NCI-H1105 treated with DMSO at 0.1 percent for 48 hours (cell line): ENCODE measurements at places on chromosomes 6 and 20.

DNA sequence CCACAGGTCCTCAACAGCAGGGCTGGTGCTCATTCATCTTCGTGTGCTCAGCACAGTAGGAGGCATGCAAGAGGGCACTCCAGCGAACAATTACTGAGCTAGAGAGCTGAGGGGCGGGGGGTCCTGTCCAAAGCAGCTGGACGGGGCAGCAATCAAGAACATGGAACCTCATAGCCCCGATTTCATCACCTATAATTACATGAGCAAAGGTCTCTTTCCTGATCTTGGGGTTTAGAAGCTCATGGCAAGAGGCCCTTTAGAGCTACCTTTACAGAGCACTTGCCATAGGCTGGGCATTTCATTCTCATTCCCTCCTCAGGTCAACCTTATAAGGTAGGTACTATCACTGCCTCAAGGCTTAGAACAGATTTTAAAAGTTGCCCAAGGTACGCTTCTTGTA, 10.4 kb downstream of the MOCS1 start:
- DNase-seq, result no peak

DNA sequence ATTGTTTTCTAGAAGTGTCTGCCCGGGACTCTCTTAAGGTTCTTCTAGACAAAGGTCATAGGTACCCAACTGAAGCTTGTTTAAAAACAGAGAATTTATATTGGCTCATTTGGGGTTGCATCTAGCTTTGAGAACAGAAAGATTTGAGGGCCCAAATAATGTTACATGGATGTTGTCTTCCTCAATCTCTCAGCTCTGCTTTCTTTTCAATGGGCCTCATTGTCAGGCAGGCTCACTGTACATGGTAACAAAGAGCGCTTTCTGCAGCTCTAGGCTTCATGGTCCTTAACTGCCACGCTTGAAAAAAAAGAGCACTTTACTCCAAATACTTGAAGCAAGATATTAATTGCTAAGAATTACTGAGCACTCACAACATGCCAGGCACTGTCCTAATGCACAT, 22.2 kb downstream of the NHLRC1 start:
- no peak for DNase-seq

DNA sequence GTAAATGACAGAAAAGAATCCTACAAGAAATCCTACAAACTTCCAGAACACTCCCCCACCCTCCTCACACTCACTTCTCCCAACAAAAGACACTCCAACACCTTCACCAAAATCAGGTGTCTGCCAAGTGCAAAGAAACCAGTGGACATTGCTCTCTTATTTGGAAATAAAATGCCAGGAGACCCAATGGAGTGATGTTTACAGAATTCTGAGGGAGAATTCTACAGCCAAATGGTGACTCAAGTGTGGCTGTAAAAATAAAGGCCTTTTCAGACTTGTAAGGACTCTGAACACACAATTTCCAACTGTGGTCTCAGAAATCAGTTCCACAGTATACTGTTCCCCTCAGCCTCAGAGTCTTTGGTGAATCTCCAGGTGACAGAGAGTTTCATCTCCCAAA, 109.6 kb upstream of the CARMIL1 start:
- DNase-seq, result no peak

DNA sequence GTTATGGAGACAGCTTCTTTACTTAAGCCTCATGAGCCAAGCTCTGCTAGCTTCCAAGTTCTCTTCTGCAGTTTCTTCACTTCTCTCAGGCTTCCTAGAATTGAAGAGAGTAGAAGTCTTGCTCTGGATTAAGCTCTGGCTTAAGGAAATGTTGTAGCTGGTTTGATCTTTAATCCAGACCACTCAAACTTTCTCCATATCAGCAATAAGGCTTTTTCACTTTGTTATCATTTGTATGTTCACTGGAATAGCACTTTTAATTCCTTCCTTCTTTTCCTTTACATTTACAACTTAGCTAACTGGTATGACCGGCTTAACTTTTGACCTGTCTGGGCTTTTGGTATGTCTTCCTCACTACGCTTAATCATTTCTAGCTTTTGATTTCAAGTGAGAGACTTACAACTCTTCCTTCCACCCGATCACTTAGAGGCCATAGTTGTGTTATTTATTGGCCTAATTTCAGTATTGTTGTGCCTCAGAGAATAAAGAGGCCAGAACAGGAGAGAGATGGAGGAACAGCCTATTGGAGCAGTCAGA, 236.6 kb upstream of the BMP2 start:
- DNase-seq, result no peak

GRCh38 chr6:37566111-37566949, 66.6 kb upstream of the CCDC167 start:
- DNase-seq, result peak; percentile 89

DNA sequence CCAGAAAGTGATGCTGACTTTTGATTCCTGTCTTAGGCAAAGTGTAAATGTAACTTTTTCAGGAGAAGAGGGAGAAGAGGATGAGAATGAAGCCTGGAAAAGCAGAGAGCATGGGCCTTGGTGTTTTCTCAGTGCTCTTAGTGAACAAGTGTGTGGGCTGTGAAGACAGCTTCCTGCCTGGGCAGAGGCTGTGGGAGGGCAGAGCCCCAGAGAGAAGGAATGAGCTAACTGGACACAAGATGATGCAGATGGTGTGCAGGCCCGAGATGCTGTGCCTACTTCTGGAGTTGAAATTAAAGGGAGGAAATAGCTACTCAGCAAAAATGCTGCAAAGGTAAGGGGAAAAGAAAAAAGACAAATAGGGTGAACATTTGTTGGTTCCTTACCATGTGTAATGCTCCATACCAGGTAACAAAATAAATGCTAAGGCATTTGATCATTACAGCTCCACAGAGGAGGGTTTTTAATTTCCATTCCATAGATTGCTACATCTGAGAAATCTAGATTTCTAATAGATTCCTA, 87.0 kb upstream of the CEP162 start:
- DNase-seq, result no peak

DNA sequence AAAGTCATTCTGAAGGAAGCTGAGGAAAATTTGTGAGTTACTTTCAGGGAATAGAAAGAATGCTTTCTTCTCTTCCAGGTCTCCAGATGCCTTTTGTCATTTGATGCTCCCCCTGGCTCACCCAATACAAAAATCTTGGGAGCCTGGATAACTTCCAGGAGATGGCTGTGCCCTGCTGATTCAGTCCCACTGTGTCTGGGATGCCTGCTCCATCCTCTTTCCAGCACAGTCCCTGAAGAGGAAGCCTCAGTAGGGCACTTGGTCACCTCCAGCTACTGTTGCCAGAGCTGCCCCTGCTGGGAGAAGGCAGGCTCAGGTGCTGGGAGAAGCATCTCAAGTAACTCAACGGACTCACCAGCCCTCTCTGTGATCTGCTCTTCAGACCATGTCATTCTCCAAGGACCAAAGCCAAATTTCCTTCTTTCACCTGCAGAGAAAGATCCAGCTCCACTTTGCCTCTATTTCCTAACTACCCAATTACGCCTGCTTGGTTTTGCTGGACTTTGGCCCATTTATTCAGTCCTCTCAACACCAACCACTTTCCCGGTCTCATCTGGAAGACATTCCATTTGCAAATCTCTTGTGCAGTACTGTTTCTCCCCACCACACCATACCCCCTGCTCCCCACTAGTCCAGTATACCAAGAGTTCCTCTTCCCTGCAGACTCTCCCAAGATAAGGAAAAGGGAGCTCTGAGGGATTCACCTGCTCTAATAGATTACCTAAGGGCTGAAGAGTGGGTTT, 53.3 kb downstream of the SLC23A2 start:
- DNase-seq, result no peak

DNA sequence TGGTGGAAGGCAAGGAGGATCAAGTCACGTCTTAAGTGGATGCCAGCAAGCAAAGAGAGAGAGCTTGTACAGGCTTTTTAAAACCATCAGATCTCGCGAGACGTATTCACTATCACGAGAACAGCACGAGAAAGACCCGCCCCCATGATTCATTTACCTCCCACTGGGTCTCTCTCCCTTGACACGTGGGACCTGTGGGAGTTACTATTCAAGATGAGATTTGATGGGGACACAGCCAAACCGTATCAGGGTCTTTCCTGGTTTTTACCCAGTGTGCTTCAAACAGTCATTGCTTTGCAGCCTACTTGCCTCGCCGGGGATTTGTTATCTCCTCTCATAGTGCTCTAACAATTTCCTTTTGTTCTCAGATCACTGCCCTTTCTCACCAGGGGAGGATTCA, 108.2 kb downstream of the UST start:
- no peak for DNase-seq

DNA sequence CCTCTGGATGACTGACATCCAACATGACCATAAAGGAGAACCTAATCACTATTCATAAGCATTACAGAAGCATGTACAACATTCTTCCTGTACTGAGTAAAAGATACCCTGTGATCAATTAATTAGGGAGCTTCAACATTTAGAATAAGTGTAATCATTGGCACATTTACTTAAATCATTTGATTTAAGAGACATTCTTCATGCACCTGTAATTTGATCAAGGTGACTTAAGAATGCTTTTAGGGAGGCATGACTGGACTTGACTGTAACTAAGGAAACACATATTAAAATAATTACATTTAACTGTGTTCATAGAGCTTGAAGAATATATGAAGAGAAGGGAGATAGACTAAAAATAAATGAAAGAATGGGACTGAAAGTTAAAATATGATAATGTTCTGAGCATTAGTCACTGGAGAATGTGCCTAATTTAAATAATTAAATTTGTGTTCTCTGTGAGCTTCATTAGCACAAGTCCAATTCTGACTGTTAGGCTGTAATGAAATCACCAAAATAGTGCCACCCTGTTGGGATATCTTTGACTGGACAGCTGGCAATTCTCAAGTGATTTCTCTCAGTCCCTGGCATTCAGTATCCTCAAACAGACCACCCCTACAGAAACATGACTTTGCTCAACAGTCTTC, 295.5 kb upstream of the ADGRB3 start:
- DNase-seq, result peak; percentile 46

DNA sequence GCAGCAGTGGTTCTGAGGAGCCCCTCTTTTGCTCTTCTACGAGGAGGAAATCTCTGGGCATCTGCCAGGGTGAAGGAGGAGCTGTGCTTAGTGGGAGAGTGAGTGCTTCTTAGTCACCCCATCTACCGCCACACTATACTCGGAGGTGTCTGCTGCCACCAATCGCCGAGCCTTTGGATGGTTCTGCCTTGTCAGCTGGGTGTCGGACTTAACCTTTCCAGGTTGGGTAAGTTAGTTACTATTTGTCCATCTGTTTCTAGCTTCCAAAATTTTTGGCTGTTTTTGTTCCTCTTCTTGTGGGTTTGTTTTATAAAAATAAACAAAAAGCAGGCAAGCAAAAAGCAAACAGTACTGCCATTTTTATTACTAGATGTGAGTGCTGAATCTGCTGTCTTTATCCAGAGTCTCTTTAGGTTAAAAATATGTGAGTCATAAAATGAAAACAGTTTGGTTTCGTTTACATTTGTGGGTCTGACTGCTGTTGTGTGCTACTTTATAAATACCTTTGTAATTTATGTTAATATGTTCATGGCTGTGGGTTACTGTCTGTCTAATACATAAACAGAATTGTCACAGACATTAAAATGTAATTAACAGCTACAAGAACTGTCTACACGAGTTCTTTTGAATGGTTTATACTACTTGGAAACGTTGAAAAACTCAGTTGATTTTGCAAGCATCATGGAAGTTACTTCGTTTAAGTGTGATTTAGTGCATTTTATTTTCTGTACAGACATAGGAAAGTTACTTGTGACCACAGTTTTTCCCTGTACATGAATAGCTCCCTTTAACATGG, 89.2 kb downstream of the ARID1B start:
- DNase-seq, result no peak

GRCh38 chr6:165456286-165456685, 146.9 kb upstream of the C6orf118 start:
- DNase-seq, result no peak

GRCh38 chr6:108714101-108714765, 134.0 kb upstream of the ARMC2 start:
- DNase-seq, result no peak

GRCh38 chr6:150732765-150733539, 132.6 kb upstream of the MTHFD1L start:
- DNase-seq, result no peak

DNA sequence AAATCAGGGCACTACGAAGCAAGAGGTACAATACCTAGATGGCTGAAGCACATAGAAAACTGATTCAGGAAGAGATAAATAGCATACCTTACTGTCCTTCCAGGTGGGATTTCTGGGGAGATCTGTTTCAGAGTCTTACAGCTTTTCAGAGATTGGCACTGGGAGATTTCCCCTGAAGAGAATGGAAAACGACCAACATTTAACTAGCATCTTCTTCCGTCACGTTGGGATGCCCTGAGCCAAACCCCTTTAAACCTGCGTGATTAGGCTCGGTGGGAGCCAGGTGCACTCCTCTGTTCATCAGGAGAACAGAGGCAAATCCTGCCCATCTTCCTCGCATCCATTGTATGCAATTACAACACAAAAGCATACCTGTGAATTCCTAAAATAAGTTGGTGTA, 614.5 kb downstream of the HDGFL1 start:
- DNase-seq, result no peak

DNA sequence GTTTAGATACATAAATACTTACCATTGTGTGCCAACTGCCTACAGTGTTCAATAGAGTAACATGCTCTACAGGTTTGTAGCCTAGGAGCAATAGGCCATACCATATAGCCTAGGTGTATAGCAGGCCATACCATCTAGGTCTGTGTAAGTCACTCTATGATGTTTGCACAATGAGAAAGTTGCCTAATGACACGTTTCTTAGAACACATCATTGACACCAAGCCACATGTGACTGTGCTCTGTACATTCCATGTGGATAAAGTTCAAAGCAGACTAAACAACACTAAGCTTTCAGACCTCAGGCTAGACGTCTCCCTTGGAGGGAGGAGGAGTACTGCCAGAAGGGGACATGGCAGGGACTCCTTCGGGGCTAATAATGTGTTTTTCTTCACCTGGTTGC, 93.6 kb downstream of the KIF16B start:
- DNase-seq, result no peak

GRCh38 chr20:32753731-32754130, 8.5 kb upstream of the DNMT3B start:
- DNase-seq, result no peak

GRCh38 chr6:4902363-4902762, 101.5 kb downstream of the RPP40 start:
- no peak for DNase-seq

GRCh38 chr20:51609251-51609650, 66.7 kb upstream of the NFATC2 start:
- DNase-seq, result no peak

GRCh38 chr6:82083646-82084045, 163.9 kb downstream of the IBTK start:
- DNase-seq, result no peak

DNA sequence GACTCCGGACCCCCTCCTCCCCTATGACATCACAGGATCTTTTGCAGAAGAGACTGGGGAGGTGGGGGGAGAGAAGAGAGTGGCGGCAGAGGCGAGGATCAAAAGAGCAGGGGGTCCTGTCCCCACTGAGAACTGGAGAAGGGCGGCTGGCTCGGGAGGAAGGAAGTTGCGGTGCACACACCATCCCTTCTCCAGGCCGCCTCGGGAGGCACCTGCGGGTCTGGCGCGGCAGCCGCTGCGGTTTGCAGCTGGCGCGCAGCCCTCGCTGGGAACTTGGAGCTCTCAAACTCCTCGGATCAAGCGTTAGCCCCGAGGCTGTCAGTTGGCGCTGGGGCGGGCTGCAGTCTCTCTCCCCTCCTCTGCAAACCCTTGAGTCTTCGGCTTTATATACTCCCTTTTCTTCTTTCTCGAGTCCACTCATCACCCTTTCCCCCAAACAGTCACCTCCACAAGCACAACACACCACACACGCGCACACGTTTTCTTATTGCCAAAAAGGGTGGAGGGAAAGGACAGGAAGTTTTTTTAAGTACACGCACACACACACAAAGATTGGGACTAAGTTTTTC, 180.7 kb downstream of the TBXT start:
- DNase-seq, result peak; percentile 62

- DNase-seq, result no peak
Observed at GRCh38 chr6:50112981-50113857, 63.5 kb upstream of the DEFB112 start.

GRCh38 chr20:38973645-38974044, 11.5 kb downstream of the DHX35 start:
- peak; percentile 67 for DNase-seq
